ENCODE measurements at places on chromosomes 5 and 9. TPM values are rescaled to one million over a fixed set of nuclear protein-coding genes. Genes with fewer than 3 reads are reported as not detected.

Gene CCL28
- total RNA-seq: 2.6 TPM

Gene IFNE
- total RNA-seq: not detected

Gene PCDHB5
- 8.0 TPM for total RNA-seq

Gene PIP5KL1
- total RNA-seq: 7.3 TPM

Gene SLC6A7
- total RNA-seq: 4.4 TPM

Measured in spinal cord (tissue), 10 donors.